Kidney epithelial cell (primary cell): ENCODE measurements at places on chromosomes 11 and 22.

- DNase-seq: no peak
Observed at GRCh38 chr11:83069441-83070043, 2.2 kb downstream of the RAB30 start.

DNA sequence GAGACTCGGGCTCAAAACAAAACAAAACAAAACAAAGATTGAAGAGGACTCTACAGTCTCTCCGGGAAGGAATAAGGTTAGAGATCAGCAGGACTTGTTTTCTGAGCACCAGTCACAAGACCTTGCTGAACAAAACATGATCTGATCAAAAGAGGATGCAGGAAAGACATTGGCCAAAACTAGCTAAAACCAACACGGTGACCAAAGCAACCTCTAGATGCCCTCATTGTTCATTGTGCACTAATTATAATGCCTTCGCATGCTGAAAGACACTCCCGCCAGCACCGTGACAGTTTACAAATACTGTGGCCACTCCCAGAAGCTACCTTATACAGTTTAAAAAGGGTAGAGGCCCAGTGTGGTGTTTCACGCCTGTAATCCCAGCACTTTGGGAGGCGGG is 15.7 kb upstream of the CHKA start:
- no peak for DNase-seq

GRCh38 chr11:71477641-71478527 is 24.9 kb downstream of the NADSYN1 start:
- no peak for DNase-seq

DNA sequence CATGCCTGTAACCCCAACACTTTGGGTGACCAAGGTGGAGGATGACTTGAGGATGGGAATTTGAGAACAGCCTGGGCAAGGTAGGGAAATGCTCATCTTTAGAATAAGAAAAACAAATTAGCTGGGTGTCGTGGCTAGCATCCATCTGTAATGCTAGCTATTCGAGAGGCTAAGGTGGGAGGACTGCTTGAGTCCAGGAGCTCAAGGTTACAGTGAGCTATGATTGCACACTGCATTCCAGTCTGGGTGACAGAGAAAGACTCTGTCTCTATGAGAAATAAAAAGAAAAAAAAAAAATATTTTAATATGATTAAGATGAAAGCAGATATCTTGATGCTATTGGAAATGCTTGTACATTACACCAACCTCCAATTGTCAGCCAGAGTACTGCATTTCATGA is 28.6 kb upstream of the DDX10 start:
- DNase-seq: no peak

GRCh38 chr22:38299770-38300102 is 17.5 kb downstream of the CSNK1E start:
- DNase-seq: no peak

- DNase-seq: no peak
Observed at GRCh38 chr11:119910051-119910450, 181.1 kb upstream of the NECTIN1 start.

DNA sequence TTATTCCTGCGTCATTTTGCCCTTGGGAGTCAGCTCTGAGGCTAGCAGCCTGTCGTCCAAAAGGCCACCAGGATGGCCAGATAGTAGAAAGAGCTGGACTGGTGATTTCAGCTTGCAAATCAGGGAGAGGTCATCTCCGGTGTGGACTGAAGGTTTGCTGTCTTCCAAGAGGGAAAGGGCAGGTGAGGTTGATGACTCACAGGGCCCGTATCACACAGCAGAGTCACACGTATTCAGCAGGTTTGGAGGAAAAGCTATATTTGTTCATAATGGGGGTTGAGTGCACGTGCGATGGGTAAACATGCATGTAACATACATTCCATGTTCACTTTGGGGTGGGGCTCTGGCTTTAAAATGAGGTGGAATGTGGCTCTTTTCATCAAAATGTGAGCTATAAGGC is 25.6 kb downstream of the MRPL21 start:
- DNase-seq: no peak

DNA sequence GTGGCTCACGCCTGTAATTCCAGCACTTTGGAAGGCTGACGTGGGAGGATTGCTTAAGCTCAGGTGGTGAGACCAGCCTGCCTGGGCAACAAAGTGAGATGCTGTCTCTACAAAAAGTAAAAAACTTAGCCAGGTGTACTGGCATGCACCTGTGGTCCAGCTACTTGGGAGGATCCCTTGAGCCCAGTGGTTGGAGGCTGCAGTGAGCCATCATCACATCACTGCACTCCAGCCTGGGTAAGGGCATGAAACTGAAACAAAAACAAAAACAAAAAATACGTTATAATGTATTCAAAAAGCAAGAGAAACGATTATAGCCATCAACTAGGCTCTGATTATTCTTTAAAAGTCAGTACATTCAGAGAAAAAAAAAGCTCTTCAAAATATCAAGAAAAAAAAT is 62.5 kb downstream of the TCF20 start:
- DNase-seq: no peak

DNA sequence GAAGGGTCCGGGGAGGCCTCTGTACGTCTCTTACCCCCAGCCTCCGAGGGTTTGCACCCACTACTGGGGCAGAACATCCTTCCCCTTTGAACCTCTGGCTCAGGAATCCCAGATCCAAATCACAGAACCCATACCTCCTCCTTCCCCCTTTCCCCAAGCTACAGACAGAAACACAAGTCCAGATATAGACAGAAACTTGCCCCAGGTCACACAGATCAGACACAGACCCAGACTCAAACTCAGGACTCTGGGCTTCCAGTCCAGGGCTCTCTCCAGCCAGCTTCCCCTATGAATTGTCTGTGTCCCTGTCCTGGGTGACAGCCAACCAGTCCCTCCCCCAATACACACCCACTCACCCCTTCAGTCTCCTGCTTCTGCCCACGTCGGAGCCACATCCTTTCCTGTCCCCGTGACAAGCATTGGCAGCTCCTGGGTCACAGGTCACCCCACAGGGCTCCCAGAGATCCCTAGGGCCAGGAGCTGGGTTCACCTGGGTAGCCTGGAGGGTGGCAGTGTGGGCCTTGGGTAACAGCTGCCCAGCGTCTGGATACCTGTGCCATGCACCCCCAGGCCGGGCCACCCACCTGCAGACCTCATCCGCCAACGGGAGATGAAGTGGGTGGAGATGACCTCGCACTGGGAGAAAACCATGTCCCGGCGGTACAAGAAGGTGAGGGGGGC is 772 bp downstream of the TBC1D10C start:
- DNase-seq: no peak

- no peak for DNase-seq
Observed at GRCh38 chr11:58924230-58924629, 15.1 kb upstream of the GLYATL1 start.

- no peak for DNase-seq
Observed at GRCh38 chr11:73660497-73661034, 14.2 kb downstream of the PLEKHB1 start.

DNA sequence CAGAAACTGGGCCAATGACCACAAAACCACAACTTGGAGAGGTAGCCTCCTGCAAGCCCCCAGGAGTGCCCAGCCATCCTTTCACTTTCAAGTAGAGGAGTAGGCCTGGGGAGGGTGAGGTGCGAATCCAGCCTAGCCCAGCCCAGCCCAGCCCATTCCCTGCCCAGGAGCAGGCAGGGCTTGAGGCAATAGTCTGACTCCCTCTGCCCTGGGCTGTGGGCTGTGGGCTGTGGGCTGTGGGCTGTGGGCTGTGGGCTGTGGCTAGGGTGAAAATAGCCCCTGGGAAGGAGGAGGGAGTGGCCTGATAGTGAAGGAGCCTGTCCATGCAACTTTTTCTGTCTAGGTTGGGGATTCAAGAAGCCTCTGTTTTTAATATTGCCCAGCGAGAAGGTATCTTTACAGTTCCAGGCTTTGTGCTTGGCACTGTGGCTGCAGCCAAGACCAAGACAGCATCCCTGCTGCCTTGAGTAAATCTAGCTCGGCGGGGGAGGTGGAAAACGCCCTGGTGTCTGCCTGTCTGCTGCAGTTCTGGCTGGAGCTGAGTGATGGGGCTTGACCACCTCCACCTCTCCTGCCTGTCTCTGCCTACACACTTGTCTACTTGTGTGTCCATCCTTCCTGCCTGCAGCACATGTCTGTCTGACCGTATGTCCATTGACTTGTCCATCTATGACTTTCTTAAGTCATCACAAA is 40.7 kb downstream of the LMO1 start:
- no peak for DNase-seq

DNA sequence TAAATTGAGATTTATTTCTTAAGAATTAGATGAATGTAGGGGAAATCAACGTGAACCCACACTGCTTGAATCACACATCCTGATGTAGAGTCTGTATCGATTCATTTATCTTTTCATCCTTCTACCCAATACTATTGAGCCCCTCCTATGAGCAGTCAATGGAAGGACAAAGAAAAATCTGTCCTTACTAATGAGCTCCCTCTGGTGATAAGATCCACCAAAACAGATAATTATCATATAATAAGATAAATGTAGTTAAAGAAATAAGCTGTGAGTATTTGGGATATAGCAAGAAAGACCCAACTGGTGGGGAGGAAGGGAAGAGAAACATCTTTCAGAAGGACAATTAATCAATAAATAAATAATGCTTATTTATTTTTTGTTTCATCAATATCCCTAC is 385.1 kb upstream of the CCDC90B start:
- no peak for DNase-seq

- DNase-seq: no peak
Observed at GRCh38 chr11:114077482-114078305, 18.2 kb downstream of the ZBTB16 start.

- DNase-seq: no peak
Observed at GRCh38 chr22:33426451-33426850, 368.3 kb upstream of the SYN3 start.

GRCh38 chr11:70500076-70500847 is 101.9 kb downstream of the CTTN start:
- no peak for DNase-seq

DNA sequence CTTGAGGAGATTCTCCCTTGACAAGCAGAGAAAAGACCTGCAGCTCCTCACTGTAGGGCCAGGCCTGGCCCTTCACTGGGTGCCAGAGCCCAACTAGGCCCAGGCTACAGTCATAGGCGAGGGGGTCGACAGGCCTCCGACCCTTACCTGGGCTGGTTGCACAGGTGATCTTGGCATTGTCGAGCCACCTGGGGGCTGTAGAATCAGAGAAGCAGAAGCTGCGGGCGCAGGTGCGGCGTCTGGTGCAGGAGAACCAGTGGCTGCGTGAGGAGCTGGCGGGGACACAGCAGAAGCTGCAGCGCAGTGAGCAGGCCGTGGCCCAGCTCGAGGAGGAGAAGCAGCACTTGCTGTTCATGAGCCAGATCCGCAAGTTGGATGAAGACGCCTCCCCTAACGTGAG is 6.9 kb upstream of the RAB1B start:
- DNase-seq: no peak

GRCh38 chr11:117289795-117290194 is 1.4 kb upstream of the BACE1-AS start:
- DNase-seq: no peak

DNA sequence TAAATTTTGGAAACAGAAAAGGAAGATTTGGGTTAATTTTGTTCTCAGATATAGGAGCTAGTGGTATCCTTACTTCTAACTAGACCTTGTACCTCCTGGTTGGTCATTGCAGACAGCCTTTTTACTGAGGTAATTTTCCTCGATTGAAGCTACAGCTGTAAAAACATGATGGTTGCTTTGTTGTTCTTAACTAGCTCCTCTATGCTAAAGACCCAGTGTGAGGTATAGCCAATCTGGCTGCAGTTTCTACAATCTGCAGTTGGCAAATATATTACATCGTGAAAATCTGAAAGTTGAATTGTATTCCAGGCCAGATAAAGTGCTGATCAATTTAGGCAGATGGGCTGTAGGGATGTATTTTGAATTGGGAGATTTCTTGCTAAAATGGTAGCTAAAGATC is 116.5 kb downstream of the AASDHPPT start:
- DNase-seq: no peak

- DNase-seq: no peak
Observed at GRCh38 chr11:122731500-122731913, 76.0 kb downstream of the UBASH3B start.

- DNase-seq: no peak
Observed at GRCh38 chr11:127625402-127625801, 624.8 kb upstream of the KIRREL3 start.
